Retina (tissue), 1 donor: ENCODE measurements at places on chromosomes 4 and X.

GRCh38 chr4:87390551-87390890 lies 467 bp downstream of the HSD17B11 start:
- no peak for DNase-seq

DNA sequence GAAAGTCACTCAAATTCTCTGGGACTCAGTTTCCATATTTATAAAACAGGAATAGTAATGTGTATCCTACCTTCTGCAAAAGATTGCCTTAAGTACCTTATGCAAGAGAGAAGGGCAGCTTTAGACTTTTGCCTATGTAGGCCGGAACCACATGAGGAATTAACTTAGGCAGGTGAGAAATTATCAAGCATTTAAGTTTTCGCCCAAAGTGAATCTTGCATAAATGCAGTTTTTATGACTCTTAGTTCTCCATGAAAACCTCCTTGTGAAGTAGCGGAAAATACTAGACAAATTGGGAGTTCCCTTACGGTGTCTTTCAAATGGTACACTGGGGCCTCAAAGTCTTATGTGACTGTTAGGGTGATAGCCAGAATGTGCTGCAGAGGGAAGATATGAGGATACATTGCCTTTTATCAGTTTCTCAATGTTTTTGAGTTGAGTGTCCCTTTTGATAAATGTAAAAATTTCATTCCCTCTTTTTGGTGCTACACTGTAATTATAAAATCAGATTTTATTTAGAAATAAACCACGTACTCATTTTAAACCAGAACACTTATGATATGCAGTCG lies 2.6 kb downstream of the SH2D1A start:
- DNase-seq: no peak

DNA sequence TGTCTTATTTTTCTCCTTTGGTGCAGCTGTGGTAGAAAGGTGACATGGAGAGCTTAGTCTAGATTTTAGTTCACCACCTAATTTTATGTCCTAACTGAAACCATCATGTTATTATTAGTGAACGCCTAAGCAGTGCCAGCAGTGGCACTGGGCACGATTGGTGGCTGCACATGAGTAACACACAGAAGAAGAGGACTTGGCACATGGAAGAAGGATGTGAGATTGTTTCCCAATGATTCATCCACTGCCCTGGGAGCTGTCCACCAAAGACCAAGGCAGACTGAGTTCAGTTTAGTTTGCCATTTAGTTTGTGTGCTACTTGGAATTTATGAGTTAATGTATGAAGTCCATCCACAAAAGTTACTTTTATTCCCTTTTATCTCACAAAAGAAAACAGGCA lies 68.1 kb upstream of the NAP1L5 start:
- no peak for DNase-seq

- DNase-seq: no peak
Observed at GRCh38 chr4:147516133-147516532, 35.2 kb downstream of the EDNRA start.

DNA sequence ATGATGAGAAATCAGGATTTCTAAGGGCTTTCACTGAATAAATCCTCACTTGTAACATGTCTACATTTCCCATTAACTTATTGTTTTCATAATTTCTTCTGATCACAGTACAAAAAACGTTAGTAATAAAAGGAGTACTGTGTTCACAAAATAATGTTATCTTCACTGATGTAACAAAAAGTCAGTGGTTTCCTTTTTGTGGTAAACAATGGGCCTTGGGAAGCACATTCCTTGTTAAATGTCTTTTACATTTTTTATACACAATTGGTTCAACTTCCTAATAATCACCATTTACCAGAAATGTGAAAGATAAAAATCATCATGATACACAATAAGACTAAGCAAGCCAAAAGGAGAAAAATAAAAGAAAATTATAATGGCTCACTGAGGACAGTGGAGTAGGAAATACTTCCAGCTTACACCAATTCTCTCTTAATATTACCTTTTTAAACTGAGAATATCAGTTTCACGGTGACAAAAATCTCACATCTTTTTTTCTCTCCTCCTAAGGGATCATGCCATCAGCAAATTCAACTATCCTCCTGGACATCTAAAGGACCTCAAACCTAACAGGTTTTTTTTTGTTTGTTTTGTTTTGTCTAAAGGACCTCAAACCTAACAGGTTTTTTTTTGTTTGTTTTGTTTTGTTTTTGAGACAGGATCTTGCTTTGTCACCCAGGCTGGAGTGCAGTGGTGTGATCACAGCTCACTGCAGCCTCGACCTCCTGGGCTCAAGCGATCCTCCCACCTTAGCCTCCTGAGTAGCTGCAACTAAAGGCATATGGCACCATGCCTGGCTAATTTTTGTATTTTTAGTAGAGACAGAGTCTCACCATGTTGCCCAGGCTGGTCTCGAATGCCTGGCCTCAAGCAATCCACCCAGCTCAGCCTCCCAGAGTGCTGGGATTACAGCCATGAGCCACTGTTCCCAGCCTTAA lies 57.3 kb downstream of the FRYL start:
- DNase-seq: no peak

- DNase-seq: no peak
Observed at GRCh38 chrX:134933911-134934310, 56.9 kb upstream of the SMIM10 start.

DNA sequence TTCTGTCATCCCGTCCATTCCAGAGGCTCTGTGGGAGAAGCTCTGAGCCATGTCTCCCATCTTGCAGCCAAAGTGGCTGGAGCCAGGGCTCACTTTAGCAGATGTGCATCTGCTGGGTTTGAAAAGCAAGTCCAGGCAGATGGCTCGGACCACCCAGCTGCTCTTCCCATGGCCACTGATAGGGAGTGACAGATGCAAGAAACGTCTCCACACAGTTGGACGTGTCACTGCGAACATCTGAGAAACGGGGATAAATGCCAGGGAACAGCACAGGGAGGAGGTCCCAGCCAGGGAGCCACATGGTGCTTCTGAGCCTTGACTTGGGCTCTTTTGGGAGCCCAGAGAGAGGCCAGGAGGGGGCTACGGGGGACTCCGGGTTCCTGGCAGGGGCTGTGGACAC lies 242.3 kb downstream of the AFAP1 start:
- no peak for DNase-seq
